ENCODE measurements at places on chromosomes 6 and 20.

DNA sequence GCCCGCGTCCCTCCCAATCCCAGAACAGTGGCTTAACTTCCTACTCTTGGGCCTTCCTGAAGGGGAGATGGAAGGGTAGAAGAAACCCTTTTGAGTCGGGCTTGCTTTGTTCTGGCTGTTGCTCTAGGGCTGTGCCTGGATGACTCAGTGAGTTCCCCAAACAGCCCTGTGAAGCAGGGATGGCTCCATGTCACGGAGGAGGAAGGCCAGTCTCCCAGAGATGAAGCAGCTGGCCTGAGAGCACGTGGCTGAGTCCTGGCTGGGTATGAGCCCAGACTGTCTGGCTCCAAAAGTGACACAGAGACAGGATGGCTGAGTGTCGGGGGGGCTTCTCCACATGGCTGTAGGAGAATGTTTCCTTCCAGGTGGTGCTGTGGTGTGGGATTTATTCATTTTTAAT lies 4.6 kb downstream of the SYTL3 start:
- no peak for DNase-seq

DNA sequence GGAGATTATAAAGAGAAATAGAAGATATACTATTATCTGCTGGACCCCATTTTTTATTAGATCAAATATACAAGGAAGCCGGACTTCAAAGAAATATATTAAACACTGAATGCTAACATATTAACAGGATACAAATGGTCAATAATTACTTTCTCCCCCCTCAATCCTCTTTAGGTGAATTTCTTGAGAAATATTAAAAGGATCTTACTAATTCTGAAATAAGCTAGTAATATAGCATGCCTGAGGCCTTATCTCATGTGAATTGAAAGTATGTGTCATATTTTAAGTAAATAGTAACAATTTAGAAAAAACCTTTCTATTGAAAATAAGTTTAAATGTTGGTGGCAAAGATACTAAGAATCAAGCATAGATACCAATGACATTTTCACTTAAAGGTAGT lies 954.7 kb upstream of the MAN1A1 start:
- no peak for DNase-seq

DNA sequence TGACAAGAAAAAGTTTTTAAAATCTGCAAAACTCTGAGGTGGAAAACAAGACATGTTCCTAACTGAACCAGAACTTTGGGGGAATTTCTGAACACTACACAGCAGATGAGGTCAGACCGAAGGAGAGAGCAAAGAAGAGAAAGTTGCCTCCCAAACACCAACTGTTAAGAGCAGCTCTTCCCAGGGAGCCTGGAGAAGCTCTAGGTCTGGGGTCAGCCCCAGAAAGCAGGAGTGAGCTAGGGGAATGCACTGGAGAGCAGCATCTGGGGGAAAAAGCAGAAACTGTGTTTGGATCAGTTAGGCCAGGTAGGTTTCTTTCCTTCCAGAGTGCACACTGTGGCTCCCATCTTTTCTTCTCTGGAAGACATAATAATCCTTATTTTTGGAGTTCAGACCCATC lies 41.3 kb downstream of the FKBP5 start:
- DNase-seq: no peak

- DNase-seq: no peak
These were observed 61.7 kb downstream of the E2F3 start for GRCh38 chr6:20463396-20463795.

DNA sequence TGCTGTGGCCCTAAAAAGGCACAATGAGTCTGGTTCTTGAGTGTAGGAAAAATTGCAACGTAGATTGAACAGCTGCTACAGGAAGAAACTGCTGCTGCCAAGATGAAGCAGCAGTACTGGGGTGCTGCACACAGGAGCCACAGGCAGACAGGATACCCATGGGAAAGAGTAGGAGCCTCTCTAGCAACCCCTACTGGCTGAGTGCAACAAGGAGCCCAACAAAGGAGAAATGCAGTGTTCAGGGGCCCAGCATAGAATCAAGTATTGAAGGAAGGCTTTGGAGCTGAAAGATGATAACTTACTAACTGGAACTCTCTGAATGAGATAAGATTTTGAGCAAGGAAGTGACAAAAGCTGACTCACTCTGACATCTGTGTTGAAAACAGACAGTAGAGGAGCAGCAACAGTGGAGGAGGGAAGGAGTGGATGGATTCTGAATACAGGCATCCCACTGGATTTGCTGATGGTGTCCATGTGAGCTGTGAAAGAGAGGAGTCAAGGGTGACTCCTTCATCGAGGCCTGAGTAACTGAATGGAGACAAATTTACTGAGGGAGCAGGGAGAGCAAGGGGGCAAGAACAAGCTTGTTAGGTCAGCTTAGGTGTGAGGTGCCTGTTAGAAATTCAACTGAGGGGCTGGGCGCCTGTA lies 534.7 kb upstream of the JARID2 start:
- peak; percentile 59 for DNase-seq

DNA sequence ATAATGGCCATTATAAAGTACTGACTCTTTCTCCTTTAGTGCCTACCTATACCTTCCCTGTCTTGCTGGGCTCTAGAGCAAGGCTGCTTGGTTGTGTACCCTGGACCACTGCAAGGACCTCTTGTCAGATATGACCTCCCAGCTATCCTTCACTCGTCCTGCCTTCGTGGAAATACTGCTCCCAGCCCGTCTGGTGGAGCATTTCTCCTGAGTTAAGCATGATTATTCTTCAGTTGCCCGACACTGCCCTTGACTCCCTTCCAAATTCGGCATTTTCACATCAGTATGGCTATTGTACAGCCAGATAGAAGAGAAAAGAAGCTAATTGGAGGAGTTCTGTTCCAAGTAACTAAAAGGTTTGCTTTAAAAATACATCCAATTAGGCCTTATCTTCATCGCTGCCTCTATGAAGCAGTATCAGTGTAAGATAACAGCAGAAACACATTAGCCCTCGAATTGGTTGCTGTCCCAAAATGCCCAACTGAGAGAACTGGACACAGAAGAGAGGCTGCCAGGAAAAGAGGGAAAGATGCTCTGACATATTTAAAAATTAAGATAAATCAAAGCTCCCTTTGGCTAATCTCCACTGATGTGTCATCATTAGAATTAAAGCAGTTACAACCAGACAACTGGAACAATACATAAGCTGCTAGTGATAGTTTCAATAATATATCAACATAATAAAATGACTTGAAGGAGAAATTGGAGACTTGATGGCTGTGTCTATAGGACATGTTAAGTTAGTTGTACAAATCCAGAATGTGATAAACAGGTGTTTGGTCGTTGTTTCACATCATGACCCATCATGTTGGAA lies 54.4 kb downstream of the OPRM1 start:
- no peak for DNase-seq

GRCh38 chr6:161561908-161562307 lies 288.0 kb upstream of the AGPAT4 start:
- no peak for DNase-seq

DNA sequence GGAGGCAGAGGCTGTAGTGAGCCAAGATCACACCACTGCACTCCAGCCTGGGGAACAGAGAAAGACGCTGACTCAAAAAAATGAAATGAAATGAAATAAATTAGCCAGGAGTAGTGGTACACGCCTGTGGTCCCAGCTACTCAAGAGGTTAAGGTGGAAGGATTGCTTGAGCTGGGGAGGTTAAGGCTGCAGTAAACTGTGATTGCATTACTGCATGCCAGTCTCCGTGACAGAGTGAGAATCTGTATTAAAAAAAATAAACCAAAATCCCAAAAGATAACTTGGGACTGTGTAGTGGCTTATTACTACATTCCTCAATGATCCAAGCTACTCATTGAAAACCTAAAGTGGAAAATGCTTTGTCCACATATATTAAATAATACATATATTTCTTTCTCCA lies 87.0 kb downstream of the SGK1 start:
- no peak for DNase-seq

GRCh38 chr20:13046409-13046808 lies 37.6 kb downstream of the SPTLC3 start:
- DNase-seq: no peak

DNA sequence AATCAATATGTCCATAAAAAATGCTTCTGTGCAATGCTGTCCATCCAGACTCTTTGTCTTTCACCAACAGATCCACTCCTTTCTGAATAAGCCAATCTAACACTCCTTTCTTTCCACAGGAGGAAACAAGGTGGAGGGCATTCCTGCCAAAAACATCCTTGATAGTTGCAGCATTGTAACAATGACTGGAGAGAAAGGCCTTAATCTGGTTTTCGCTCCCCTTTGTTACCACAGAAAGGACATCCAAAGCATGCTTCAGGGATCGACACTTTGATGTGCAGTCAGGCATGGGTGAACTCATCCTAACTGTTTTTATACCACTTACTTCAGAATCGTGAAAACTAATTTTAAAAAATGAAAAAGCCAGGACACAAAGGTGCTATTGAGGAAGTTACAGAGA lies 7.4 kb downstream of the IBTK start:
- DNase-seq: no peak

GRCh38 chr6:17086469-17086868 lies 15.4 kb upstream of the STMND1 start:
- DNase-seq: peak; percentile 51

- DNase-seq: no peak
These were observed 31.8 kb downstream of the ABRACL start for GRCh38 chr6:139060332-139060731.

DNA sequence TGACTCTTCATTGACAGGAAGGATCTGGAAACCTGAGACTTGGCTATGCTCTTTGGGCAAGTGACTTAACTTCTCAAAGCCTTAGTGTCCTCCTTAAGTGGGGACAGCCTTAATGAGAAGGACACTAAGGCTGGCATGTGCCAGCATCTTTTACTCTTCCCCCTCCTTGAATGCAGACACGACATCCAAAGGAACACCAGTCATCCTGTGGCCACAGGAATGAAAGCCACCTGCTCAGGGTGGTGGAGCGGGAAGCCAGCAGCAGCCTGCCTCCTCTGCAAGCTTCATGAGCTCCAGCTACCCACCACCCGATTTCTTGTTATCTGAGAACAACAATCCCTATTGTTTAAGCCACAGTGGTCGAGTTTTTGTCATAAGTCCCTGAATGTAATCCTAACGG lies 44.5 kb downstream of the TMEM14B start:
- DNase-seq: no peak

GRCh38 chr6:3532296-3532916 lies 75.6 kb upstream of the SLC22A23 start:
- no peak for DNase-seq

DNA sequence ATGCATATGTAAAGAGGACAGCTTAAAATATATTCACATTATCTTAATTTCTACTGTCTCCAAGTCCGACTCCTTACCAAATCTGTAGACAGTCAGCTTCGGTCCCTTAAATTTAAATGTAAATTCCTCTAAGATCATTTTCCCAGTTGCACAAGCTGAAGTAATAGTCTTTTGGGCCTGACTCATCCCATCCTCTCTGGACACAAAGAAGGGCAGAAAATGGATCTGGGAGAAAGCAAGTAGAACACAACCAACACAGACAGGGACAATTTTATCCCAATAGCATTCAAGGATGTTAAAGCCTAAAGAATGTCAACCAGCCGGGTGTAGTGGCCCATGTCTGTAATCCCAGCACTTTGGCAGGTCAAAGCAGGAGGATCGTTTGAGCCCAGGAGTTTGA lies 228.3 kb downstream of the ARHGAP18 start:
- no peak for DNase-seq

- no peak for DNase-seq
These were observed 92.1 kb downstream of the RIN2 start for GRCh38 chr20:19850198-19850533.

DNA sequence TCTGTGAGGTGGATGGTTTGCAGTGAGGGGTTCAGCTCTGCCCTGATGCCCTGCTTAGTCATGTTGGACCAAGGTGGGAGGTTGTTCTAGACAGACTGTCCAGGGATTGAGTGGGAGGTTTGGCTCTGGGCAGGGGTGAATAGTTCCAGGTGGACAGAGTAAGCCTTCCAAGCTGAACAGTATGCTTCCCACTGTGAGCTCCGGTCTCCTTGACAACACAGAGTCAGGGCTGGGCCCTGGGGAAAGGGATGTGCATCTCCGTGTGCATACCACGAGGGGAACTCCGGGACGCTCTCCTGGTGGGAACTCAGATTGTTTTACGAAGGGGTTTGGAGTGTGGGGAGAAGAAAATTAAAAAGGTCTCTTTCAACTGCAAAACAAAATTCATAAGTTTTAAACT lies 174.7 kb downstream of the DHX35 start:
- no peak for DNase-seq

- peak; percentile 3 for DNase-seq
These were observed 139.7 kb downstream of the PRDM13 start for GRCh38 chr6:99746261-99746895.

DNA sequence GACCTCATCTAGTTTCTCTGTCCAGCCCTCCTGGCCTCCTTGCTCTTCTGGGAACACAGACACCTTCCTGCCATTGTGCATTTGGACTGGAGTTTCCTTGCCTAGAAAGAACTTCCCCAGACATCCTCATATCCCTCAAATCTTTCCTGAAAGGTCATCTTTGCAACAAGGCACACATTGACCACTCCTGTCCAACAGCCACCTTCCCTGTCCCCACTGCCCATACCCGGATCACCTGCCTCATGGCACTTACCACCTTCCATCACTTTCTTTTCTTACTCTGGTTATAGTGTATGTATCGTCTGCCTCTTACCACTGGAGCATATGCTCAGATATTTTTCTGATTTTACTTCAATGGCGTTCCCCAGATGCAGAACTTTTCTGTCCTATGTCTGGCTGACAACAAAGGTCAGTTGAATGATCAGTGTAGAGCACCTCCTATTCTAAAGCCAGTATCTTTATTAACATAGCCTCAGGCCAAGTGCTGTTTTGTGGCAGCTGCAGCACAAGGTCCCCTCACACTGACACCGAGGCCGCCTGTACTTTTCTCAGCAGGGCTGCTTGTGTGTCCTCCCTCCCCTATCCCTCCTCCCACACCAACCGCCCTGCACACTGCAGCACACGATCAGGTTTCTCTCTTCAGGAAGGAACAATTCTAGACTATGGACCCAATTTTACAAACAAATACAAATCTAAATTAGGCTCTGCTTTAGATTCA lies 4.1 kb downstream of the HLA-C start:
- no peak for DNase-seq

GRCh38 chr6:100553243-100553642 lies 88.5 kb upstream of the SIM1 start:
- DNase-seq: no peak

DNA sequence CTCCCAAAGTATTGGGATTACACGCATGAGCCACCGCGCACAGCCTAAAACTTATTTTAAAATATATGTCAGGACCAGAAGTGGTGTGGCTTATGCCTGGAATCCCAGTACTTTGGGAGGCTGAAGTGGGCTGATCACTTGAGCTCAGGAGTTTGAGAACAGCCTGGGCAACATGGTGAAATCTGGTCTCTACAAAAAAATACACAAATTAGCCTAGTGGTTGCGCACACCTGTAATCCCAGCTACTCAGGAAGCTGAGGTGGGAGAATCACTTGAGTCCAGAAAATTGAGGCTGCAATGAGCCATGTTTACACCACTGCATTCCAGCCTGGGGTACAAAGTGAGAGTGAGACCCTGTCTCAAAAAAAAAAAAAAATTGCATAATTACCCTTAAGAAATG lies 13.7 kb downstream of the PXT1 start:
- no peak for DNase-seq

DNA sequence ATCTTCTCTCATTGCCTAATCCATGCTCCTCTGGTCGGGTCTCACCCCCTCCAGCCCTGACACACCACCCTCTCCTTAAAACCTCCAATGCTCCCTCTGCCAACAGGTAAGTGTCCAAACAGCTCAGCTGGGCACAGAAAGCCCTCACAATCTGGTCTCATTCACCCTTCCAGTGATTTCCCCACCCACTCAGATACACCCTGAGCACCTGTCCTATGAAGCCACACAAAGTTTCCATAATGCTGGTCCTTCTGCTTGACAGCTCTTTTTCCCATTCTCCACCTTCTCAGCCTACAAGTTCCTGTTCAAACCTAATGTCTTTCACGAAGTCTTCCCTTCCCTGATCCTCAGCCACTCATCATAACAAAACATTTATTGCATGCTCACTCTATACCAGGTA lies 70.1 kb upstream of the MRPS10 start:
- no peak for DNase-seq

All from H54 (cell line).